ENCODE measurements at places on chromosomes 3 and 15. TPM values are rescaled to one million over a fixed set of nuclear protein-coding genes. Genes with fewer than 3 reads are reported as not detected.

DNA sequence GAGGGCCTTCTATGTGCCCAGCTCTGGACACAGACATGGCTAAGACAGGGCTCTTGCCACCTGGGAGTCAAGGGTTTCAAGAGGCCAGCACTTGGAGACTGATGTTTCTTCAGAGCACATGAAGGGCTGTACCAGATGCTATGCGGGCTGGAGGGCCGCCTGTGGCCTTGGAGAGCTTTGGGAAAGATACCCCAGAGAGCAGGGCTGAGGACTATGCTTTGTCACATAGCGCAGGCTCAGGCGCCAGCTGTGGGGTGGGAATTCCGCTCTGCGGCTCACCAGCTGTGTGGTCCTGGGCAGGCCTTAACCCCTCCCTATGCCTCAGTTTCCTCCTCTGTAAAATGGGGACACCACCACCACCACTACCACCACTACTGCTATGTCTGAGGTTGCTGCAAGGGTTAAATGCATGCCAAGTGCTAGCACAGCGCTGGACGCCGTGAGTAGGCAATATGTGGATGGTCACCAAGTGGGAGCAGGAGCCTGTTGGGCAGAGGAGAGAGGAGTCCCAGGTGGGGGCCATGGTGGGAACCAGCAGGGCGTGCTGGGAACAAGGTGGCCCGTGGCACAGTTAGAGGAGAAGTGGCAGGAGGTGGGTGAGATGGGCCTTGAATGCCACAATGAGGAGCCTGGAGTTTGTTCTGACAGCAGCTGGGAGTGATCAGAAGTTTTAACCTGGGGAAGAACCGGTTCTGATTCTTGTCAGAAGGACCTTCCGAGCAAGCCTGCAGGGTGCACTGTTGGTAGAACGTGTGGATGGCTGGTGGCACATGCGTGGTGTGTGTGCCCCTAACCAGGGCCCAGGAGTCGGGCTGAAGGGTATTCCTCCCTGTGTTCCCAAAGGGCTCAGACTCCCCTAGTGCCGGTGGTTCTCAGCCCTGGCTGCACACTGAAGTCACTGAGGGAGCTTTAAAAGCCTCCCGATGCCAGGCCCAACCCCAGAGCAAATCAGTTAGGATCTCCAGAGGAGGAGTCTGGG is 41.7 kb downstream of the FEM1B start:
- DNase-seq: no peak

GRCh38 chr3:22858486-22858885 is 344.6 kb upstream of the UBE2E2 start:
- DNase-seq: no peak

- DNase-seq: no peak
Observed at GRCh38 chr15:94858011-94858410, 626.6 kb downstream of the MCTP2 start.

DNA sequence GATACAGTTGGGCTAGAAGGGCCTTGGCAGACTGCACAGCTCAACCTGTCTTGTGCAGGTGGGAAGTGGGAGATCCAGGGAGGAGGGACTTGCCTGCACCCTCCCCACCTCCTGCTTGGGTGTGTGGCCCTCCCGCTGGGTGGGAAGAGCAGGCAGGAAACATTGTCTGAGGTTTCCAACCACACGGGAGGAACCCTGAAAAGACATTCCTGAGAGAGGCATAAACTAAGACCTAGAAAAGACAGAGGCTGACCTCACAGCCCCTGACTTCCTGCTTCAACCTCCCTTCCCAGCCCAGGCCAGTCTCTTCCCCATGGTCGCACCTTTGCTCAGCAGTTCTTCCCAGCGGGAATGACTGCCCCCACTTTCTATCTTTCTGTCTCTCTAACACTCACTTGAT is 46.3 kb upstream of the INSYN1 start:
- DNase-seq: no peak

GRCh38 chr15:49031804-49032203 is 14.4 kb downstream of the SECISBP2L start:
- no peak for DNase-seq

- no peak for DNase-seq
Observed at GRCh38 chr15:72827226-72827625, 43.7 kb upstream of the ADPGK start.

- no peak for DNase-seq
Observed at GRCh38 chr3:10929978-10930665, 62.4 kb upstream of the SLC6A1 start.

GRCh38 chr15:92617549-92618520 is 37.7 kb downstream of the FAM174B start:
- DNase-seq: no peak

GRCh38 chr3:56776556-56776950 is 25.2 kb downstream of the ARHGEF3 start:
- no peak for DNase-seq

DNA sequence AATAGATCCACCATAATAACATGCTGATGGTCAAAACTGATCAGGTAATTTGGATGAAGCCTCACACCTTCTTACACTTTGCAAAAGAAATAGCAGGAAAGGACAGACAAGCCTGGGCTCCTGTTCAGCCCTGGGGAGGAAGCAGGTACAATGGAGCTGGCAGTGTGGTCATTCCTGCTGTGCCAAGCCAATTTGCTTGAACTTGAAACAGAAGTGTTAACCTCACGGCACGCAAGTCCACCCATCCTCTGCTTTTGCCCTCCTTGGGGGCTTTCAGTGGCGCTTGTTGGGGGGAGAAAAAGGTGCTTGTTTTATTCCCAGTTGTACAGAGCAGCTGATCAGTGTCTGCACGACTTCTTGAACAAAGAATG is 36.8 kb upstream of the RFTN1 start:
- DNase-seq: peak; percentile 47

DNA sequence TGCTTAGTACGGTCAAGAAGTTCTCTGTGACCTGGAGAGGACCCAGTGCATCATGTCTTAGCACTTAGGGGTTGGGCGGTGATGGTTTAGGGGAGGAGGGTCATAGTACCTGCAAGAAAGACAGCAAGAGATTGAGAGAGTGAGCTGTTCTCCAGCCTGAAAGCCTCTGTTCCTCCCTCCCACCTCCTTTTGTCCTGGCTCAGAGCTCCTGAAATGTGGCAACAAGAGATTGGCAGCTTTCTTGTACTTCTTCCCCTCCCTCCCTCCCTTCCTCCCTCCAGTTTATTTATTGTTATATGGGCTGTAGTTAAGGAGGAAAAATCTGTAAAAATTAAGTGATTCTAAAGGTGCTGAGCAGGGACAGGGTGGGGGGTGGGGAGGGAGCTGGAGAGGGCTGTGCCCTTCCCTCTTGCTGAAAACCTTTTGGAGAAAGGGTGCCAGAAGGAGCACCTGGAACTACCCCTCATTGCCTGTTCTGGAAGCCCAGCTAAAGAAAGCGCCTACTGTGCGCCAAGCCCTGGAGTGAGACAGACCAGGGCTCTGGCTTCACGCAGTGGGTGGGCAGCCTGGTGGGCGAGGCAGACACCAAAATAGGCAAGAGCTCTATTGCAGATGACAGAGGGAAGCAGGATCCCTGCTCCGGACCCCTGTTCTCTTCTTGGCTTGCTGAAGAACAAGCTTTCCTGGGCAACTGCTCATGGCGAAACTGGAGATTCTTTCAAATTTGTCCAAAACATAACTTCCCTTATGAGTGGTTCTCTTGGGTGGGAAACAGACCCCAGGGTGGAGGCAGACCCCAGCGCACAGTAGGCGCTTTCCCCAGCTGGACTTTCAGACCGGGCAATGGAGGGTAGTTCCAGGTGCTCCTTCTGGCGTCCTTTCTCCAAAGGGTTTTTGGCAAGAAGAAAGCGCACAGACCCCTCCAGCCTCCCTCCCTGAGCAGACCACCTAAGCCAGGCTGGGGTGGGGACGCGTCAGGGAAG is 35.6 kb downstream of the LINGO1 start:
- no peak for DNase-seq

DNA sequence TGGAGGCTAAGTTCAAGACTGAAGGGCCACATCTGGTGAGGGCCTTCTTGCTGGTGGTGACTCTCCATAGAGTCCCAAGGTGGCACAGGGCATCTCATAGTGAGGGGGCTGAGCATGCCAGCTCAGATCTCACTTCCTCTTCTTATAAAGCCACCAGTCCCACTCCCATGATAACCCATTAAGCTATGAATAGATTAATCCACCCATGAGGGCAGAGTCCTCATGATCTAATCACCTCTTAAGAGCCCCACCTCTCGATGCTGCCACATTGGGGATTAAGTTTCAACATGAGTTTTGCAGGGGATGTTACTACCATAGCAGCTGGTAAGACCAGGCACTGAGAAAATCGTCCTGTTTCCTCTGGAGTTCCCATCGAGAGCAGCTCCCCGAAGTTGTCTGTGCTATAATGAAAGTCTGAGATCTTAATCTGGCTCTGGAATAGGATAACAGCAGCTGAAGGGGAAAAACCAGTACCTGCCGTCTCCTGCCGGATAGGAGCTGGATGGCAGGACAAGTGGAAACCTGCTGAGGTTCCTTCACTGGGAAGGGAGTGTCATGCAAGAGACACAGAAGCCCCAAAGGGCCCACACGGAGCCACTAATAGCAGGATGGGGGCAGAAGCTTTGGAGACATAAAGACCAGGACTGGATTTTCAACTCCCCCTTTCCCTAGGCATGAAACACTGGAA is 79.5 kb upstream of the EPHB3 start:
- DNase-seq: no peak

GRCh38 chr15:57541805-57542504 is 49.7 kb upstream of the MYZAP start:
- peak; percentile 76 for DNase-seq

DNA sequence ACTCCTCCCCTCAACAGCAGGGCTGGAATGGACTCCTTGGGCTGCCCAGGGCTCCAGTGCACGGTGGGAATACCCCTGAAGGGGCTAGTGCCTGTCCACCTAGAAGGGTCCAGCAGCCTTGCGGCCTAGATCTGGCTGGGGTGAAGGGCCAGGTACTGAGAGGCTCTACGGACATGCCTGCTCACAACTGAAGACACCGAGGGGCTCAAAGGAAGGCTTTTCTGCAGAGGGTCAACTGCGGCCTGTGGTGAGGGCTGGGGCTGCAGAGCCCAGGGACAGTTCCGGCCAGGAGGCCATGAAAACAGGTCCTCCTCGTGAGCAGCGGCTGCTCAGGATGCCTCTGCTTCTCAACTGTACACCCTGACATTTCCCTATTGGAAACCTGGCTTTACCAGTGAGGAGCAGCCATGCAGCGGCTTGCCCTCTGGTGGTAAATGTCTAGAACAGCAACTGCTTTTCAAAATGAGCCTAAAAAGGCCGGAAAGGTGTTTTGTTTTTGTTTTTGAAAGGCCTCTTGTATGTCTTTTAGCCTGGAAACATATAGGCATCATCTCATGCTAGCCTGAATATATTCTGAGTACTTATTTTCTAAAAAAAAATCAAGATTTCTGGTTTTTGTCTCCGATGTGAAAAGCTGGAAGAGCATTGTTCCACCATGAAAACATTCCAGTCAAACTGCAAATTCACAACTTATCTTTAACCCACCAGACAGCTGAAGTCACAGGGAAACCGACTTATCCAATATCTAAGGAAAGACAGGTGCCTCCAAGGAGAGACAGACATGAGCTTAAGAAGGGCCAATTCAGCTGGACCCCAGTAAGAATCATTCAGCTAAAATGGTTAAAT is 163.4 kb downstream of the KLF13 start:
- peak; percentile 72 for DNase-seq

- DNase-seq: no peak
Observed at GRCh38 chr15:56968821-56969220, 50.4 kb downstream of the TCF12 start.

DNA sequence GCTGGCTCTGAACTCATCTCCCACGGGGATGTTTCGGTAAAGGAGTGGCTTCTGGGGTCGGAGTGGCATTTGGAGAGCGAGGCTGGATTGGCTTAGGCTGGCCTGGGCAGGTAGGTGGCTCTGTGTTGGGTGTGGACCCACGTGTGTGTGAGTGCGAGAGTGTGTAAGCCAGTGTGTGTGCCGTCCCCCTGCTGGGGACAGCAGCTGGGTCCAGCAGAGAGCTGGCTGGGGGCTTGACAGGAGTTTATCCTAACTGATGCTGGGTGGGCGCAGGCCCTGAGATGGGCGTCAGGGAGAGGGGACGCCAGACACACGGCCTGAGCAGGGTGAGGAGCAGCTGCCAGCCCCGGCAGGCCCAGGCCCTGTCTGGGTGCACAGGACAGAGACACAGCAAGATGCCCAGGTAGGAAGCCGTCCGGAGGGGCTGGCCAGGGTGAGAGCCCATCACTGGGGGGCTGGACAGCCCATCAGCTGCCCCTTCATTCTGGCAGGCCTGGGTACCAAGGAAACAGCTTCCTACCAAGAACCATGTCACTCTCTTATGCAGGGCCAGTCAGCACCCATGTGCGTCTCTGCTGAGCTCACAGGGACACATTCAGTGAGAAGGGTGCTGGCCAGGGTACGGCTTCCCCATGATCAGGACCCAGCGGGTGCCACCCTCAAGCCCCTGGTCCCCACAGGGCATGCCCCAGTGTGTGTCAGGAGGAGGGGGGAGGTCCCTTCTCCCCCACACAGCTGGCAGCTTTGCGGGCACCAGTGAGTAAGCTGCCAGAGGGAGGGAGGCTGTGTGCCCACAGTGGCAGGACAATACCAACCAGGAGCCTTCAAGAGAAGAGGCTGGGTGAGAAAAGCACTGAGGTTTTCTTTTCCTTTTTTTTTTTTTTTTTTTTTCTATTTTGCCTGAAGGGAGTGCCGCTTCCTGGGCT is 1.1 kb downstream of the PAK6 start:
- DNase-seq: no peak

- no peak for DNase-seq
Observed at GRCh38 chr3:130258532-130258952, 86.9 kb upstream of the COL6A5 start.

Gene CCR8
- total RNA-seq: not detected

Gene IGSF11
- total RNA-seq: 66.5 TPM

Gene FGF7
- total RNA-seq: 20.3 TPM

Gene EAF2
- total RNA-seq: 2.7 TPM

Gene CDC25A
- 14.9 TPM for total RNA-seq

Gene KPNA4
- total RNA-seq: 29.8 TPM

Gene FOXL2NB
- total RNA-seq: not detected

Gene ISG20
- 125 TPM for total RNA-seq

Gene SLC2A2
- total RNA-seq: not detected

Gene ACTR8
- 36.3 TPM for total RNA-seq
